ENCODE measurements at places on chromosomes 4 and X.

- DNase-seq, result peak; percentile 59
These were observed 618 bp downstream of the DDX3X start for GRCh38 chrX:41334363-41335197.

DNA sequence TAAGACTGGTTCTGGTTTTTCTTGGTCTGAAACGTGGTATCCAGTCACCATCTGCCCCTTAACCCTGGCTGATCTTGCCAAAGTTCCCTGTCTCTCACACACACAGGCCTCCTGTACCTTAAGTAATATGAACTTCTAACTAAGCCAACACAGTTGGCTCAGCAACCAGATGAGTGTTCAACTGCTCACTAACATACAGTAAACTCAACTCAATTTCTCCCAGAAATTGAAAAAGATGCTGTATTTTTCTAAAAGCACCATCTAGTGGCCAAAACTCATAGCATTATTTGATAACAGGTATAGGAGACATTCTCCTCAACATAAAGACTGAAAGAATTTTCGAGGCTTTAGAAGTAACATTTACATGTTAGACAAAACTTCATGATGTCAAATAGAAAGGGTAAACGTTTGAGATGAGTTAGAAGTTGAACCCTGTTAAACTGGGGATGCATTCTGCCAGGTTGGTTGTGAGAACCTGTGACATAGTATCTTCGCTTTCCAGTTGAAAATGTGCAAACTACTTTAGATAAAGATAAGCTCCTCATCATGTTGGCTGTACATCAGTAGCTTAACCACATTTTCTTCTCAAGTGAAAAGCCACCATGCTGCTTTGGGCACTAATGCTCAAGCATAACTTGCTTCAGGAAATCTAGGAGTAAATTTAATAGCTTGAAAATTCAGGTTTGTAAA lies 31.2 kb downstream of the CCNI start:
- peak; percentile 11 for DNase-seq

- DNase-seq, result no peak
These were observed 9.5 kb downstream of the CLCN4 start for GRCh38 chrX:10166248-10166716.

DNA sequence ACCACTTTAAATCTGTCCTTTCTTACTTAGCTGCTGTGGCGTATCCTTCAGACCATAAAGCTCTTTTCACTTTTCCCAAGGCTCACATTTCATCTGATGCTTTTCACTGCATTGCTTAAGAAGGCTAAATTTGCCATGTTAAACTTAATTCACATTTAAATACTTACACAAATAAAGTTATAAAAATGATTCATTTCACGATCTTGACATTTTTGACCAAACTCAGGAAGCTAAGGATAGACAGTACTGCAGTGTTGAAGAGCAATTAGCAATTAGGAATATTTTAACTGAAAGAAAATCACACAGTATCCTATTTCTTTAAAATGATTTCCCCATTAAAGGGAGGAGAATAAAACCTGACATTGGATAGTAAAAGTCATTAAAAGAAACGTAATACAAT lies 1038.6 kb downstream of the STPG2 start:
- DNase-seq, result no peak

DNA sequence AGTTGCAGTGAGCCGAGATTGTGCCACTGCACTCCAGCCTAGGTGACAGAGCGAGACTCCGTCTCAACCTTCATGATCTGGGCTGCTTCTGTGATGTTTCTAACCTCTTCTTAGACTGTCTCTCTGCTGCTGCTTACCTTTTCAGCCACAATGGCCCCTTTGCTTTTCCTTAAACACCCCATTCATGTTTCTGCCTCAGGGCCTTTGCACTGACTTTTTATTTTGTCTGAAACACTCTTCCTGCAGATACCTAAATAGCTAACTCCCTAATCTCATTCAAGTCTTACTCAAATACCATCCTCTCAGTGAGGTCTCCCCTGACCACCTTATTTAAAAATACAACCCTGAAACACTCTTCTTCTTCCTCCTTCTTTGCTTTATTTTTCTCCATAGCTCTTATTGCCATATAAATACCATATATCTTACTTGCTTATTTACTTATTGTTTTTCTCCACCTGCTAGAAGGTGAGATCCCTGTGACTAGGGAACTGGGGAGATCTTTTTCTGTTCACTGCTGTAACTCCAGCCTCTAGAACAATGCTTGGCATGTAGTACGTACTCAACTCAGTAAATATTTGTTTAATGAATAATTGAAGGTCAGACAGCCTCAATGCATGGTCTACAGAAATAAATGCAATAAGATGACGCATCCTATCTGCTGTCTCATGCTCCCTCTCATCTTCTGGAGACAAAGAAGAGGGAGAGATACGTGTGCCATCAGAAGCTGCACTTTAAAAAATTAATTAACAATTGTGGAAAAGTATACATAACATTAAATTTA lies 43.8 kb upstream of the SETD7 start:
- DNase-seq, result no peak

GRCh38 chr4:182578402-182578801 lies 335.2 kb downstream of the TENM3 start:
- no peak for DNase-seq

GRCh38 chrX:148722966-148723365 lies 222.5 kb downstream of the AFF2 start:
- no peak for DNase-seq

DNA sequence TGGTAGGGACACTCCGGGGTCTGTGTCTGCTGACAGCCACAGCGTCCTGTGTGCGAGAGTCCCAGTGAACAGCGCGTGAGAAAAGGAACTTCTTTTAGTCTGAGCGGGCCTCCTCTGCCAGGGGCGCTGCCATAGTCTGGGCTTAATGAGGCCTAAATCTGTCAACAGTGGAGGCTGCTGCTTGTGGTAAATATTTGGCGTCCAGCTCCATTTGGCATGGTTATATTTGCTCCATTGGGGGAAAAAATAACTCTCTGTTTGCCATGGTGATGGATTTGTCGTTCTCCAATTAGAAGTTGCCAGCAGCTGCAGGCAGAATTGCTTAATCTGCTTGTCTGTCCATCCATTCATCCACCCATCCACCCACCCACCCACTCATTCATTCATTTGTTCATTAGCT lies 71.4 kb upstream of the PSAPL1 start:
- DNase-seq, result no peak
